ENCODE measurements at places on chromosomes 5 and 9.

DNA sequence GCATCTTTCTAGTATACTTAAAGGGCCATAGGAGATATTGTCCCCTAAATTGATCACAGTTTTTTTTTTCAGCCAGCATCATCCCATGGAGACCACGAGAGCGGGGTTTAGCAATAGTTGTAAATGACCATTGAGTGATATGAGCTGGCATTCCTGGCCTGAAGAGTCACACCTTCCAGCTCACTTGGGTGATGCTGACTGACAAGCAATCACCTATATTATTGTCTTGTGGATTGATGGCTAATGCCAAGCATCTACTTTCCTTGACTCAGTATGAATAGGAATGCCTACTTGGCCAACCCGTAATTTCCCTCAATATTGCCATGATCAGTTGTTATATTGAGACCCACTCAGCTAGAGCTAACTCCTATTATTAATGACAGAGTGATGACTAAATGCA is 70.5 kb downstream of the ADAMTSL1 start:
- no peak for DNase-seq

- no peak for DNase-seq
Observed at GRCh38 chr5:134594797-134595457, 37.7 kb downstream of the SAR1B start.

DNA sequence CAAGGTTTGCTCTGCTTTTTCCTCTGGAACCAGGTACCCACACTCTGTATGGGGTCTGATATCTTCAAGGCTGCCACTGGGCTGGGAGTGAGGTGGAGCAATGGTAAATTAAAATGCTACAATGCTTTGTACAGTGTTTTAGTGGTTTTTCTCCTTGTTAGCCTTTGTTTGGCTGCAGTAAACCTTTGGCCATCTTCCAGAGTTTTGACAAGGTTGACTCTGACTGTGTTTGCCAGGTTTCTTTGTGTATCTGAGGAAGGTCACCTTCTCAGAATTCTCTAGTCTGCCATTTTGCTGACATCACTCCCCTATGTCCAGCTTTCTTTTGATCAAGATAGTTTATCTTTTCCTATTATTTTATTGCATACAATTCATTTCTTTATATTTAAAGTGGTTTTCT is 11.2 kb downstream of the SPATA31D1 start:
- no peak for DNase-seq

DNA sequence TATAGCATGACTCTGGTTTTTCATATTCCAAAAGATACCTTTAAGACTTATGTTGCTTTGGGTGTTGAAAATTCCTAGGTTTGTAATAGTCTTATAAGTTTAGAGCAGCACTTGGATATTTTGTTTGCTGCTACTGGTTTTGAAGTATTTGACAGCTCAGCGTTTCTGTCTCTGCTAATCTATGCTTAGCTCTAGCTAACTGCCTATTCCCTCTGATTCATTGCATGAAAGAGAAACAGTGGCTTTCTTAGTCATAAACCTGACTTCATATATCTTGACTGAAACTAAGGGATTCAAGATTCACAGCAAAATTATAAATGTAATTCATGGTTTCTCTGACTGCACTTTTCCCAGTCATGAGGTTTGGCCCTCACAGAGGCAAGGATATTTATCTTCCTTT is 35.6 kb upstream of the ANXA1 start:
- peak; percentile 44 for DNase-seq

DNA sequence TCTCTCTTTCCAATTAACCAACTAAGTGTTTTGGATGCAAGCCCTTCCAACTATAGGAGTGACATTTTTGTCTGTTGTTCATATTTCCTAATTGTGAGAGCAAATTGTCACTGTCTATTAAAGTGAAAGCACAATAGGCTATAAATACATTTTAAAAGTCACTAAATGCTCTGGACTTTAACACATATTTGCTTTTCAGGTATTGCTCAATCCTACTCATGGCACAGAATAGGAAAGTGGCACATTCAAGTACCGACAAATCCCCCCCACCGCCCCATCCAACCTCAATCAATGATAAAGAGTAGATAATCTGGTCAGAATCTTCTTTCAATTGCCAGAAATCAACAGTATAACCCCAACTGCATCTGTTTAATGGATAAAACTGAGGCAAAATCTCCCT is 419.8 kb downstream of the PLK2 start:
- no peak for DNase-seq

- DNase-seq, result no peak
Observed at GRCh38 chr9:126097679-126098078, 228.9 kb upstream of the MVB12B start.

- DNase-seq, result no peak
Observed at GRCh38 chr9:17600962-17601593, 22.2 kb downstream of the SH3GL2 start.

DNA sequence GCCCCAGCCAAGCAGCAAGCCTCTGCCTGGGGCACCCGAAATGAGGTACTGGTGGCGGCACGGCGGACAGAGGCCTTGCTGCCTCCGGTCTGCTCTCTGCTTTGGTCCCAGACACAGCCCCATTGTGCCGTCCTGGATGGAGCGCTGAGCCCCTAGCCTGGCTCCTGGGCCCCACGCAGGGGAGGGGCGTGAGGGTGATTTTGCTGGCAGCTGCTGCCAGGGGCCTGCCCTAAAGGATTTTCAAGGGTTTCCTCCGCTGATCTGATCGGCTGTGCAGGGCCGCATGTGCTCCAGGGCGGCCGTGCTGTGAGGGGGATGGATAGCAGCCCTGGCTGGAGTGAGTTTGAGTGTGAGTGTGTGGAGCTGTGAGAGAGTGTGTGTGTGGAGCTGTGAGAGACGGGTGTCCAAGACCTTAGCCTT is 1.3 kb downstream of the GPSM1 start:
- no peak for DNase-seq

DNA sequence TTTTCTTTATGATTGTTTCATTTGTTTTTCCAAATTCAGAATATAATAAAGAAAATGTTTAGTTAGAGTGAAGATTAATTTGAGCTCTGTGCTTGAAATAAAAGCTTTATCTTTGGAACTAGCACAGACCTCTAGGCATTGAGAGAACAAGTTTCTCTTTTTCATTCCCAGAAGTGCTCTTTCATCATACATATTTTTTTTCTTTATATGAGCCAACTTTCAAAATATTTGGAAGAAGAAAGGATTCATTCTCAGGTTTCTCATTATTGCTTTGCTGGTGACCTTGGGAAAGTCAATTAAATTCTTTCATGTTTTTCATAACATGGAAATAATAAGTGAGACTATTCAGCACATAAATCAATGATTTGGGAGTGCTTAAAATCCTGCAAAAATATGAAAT is 16.8 kb downstream of the CTXN3 start:
- DNase-seq, result no peak

DNA sequence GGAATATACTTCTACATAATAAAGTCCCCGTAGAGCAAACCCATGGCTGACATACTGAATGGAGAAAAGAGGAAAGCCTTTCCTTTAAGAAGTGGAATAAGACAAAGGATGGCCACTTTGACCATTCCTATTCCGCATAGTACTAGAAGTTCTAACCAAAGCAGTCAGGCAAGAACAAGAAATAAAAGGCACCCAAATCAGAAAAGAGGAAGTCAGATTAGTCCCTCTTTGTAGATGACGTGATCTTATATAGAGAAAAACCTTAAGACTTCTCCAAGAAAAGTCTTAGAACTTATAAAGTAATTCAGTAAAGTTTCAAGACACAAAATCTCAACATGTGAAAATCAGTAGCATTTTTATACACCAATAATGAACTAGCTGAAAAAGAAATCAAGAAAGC is 133.9 kb downstream of the GIN1 start:
- DNase-seq, result no peak

DNA sequence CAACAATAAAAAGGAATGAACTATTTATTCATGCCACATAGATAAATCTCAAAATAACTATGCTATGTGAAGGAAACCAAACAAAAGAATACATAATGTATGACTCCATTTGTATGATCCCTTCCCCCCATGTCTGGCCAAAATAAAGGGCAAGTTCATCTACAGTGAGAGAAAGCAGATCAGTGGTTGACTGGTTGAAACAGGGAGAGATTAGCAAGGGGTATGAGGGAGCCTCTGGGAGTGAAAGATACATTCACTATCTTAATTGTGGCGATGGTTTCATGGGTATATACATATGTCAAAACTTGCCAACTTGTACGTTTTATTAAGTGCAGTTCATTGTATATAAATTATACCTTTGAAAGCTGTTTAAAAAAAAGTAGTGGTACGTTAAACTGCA is 4.8 kb downstream of the PSMD5 start:
- no peak for DNase-seq

GRCh38 chr5:42461033-42461432 is 37.8 kb downstream of the GHR start:
- DNase-seq, result no peak

- DNase-seq, result no peak
Observed at GRCh38 chr5:104599726-104600125, 1037.1 kb upstream of the NUDT12 start.

DNA sequence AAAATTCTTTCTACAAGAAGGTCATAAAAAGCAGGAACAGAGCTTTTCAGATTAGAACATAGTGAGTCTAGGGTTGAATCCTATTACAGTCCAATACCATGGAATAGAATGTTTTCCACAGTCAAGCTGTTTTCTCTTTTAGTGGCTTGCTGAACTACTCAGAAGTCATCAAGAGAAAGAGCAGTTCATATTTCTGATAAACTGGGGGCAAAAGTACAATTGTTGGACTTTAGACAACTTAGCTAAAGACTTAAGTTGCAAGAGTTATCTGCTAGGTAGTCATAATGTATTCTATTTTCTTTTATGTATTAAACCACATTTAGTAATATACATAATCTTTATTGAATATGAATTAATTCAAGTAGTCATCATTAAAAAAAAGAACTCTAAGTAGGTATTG is 233.1 kb upstream of the GRIA1 start:
- DNase-seq, result no peak

- DNase-seq, result no peak
Observed at GRCh38 chr5:130651440-130651839, 513.6 kb downstream of the HINT1 start.

DNA sequence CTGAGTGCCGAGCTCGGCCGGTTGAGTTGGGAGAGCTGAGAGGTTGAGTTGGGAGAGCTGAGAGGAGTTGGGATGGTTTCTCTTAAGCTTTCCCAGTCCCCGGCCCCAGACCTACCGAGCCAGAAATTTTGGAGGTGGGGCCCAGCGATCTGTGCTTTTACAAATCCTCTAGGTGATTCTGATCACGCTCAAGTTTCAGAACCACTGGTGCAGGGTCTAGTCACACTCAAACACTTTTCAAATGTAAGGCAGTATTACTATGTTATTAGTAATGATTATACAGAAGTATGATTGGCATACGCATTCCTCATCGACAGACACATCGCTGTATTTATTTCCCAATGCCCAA is 256 bp upstream of the CLINT1 start:
- DNase-seq, result no peak

DNA sequence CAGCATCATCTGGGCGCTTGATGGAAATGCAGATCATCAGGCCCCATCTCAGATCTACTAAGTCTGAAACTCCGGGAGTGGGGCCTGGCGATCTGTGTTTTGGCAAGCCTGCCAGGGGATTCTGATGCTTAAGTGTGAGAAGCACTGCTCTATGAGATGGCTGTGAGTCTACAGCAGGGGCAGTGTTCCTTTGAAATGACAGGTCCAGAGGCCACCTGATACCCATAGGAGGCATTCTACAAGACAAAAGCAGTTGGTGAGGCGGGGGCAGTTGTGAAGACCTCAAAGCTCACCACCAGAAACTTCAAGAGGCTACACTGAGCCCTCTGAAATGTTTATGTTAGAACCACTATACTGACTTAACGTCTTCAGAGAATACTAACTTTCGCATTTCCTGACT is 86.9 kb upstream of the SPATA31D4 start:
- DNase-seq, result no peak

GRCh38 chr5:133895979-133896845 is 72.2 kb downstream of the C5orf15 start:
- no peak for DNase-seq

- DNase-seq, result no peak
Observed at GRCh38 chr9:84354035-84354434, 13.5 kb upstream of the SLC28A3 start.

GRCh38 chr9:124321935-124322334 is 64.2 kb downstream of the NEK6 start:
- DNase-seq, result no peak

GRCh38 chr5:145697251-145697990 is 137.7 kb downstream of the PRELID2 start:
- no peak for DNase-seq

- DNase-seq, result no peak
Observed at GRCh38 chr9:108347463-108348188, 508.2 kb downstream of the ACTL7B start.

- DNase-seq, result no peak
Observed at GRCh38 chr9:42378418-42378815, 195.0 kb downstream of the SPATA31A6 start.

DNA sequence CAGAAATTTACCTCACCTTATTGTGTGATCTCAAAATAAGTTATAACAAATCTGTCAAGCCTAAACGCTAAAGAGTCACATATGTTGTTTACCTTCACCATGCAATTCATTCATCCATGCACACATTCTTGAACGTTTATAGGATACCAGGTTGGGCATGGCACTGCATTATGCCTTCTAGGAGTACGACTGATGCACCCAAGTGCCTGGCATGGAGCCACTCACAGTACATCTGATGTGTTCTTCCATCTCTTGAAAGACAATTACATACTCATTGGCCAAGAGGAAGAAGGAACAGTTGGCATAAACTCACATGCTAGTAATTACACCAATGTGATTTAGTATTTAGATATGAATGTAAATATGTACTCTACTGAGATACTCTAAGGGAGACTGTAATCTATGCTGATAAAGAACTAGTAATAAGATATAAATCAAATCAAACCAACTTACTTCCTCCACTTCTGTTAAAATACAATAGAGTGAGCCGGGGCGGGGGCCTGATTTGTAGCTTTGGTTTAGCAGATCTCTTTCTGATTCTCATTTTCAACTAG is 90.7 kb downstream of the LPAR1 start:
- no peak for DNase-seq

DNA sequence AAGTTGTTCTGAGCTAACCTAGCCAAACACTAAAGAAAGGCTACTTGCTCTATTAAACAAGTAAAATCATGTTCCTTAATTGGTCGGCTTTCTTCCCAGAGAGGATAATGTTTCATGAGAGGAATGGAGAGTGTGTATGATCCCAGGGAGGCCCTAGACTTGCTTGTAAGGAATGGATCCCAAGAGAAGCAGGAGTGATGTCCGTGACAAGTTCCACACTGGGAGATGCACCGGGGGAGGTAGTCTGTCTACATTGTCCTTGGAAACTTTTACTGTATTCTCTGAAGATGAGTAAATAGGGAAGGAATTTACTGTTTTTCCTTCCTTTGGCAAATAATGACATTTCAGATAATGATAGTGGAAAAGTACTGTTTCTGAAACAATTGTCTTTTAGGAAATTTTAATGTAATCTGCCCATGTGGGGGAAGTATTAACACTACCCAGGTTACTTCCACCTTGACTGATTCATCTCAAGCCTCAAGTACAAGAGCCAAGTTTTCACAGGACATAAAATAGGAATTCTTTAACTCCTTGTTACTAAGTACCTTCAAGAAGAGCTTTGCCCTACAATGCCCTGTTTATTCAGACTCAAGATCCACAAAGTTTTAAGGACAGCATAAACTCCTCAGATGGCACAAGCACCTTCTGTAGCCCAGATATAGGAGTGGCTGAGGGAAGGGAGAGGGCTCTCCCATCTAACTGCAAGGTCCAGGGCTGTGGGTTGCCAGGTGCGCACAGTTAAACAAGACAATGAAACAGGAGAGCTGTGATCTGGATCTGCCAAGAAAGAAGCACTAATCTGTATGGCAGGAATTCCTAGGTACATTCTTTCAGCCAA is 152.1 kb downstream of the GNA14 start:
- no peak for DNase-seq

Data from CD4-positive, alpha-beta T cell treated with Interleukin-2 at 100 ng/mL for 4 hours (primary cell).